ENCODE measurements at places on chromosomes 16 and 17. TPM values are rescaled to one million over a fixed set of nuclear protein-coding genes. Genes with fewer than 3 reads are reported as not detected.

FAM20A gene
- not detected for total RNA-seq

PRAC1 gene
- not detected for total RNA-seq

INPP5K gene
- total RNA-seq: 24.5 TPM

SLC16A13 gene
- 7.5 TPM for total RNA-seq

ABI3 gene
- not detected for total RNA-seq

UBALD1 gene
- 66.1 TPM for total RNA-seq

SDR42E1 gene
- total RNA-seq: 1.9 TPM

ITGA2B gene
- 1.9 TPM for total RNA-seq

TBC1D3D gene
- not detected for total RNA-seq

RAD51C gene
- 59.3 TPM for total RNA-seq

CD300LB gene
- not detected for total RNA-seq

TPSG1 gene
- total RNA-seq: not detected

MAPT gene
- total RNA-seq: 1.2 TPM

BRIP1 gene
- total RNA-seq: 4.5 TPM

SPNS2 gene
- 15.2 TPM for total RNA-seq

TSNAXIP1 gene
- total RNA-seq: 0.64 TPM

EME1 gene
- 14.9 TPM for total RNA-seq

GEMIN4 gene
- total RNA-seq: 47.9 TPM

ERI2 gene
- total RNA-seq: 11.4 TPM

ALDH3A2 gene
- 175 TPM for total RNA-seq

SLC38A10 gene
- 76.0 TPM for total RNA-seq

SMIM36 gene
- total RNA-seq: not detected

ATP1B2 gene
- total RNA-seq: 0.45 TPM

SLC5A11 gene
- 0.24 TPM for total RNA-seq

TBC1D3E gene
- not detected for total RNA-seq

CIITA gene
- 0.05 TPM for total RNA-seq

DNAH9 gene
- not detected for total RNA-seq

NPIPA3 gene
- total RNA-seq: 1.1 TPM

MC1R gene
- 7.0 TPM for total RNA-seq

GAS2L2 gene
- 0.06 TPM for total RNA-seq

PCGF2 gene
- total RNA-seq: 59.6 TPM

IRF8 gene
- total RNA-seq: 0.19 TPM

NPEPPS gene
- 62.3 TPM for total RNA-seq

HS3ST3B1 gene
- total RNA-seq: 1.0 TPM

Data from A549 treated with Mapracorat at 1 μM for 4 hours (cell line).